CD4-positive, alpha-beta T cell treated with Interleukin-12 subunit alpha and Interleukin-12 subunit beta, for 1 hour (primary cell): ENCODE measurements at places on chromosomes 4 and X.

DNA sequence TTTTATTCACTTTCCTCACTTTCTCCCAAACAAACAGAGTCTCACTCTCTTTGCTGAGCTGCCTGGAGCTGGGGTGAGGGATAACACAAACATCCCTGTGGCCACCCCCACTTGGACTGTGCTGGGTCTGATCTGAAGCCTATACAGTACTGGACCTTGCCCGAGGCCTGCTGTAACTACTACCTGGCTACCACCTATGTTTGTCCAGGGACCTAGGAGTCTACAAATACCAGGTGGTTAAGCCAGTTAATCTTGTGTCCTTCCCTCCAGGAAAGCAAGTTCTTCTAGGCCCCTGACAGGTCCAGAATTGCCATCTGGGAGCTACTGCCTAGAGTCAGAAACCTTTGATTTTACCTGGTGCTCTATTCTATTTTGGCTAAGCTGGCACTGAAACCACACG lies 87.3 kb downstream of the RTL3 start:
- DNase-seq, result no peak

DNA sequence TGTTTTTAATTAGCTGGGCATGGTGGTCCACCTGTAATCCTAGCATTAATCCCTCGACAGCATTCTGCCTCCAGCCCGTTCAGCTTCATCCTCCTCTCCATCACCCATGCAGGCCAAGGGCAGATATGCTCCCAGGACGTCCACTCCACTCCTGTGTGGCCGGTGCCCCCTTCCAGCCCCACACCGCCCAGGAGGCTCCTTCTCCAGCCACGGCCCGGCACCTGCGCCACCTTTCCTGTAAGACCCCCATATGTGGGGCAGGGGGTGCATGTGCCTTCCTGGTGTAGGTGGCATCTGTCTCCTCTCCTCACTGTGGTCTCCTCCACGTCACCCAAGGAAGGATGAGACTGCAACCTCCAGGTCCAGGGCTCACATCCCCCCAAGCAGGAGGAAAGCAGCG lies 57.0 kb upstream of the MXD4 start:
- no peak for DNase-seq

DNA sequence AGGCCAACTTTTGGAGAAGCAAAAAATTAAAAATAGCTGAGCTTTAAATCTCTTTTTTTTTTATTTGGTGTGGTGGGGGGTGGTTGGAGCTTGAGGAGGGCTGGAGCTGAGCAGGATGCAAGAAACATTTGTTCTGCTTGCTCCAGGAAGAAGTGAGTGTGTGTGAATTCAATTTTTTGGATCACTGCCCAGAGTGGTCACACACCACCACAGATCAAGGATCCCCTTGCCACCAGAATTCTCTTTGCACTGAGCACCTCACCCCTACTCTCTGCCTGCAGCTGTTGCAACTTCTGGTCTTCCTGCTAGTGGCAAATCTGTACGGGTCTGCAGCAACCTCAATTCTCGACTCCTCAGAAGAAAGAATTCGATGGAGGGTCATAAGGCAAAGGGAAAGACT lies 19.9 kb upstream of the PLP1 start:
- DNase-seq, result no peak

GRCh38 chr4:38109896-38110295 lies 149.7 kb downstream of the PTTG2 start:
- DNase-seq, result no peak

- DNase-seq, result no peak
Observed at GRCh38 chrX:16063141-16063540, 60.2 kb upstream of the GRPR start.

DNA sequence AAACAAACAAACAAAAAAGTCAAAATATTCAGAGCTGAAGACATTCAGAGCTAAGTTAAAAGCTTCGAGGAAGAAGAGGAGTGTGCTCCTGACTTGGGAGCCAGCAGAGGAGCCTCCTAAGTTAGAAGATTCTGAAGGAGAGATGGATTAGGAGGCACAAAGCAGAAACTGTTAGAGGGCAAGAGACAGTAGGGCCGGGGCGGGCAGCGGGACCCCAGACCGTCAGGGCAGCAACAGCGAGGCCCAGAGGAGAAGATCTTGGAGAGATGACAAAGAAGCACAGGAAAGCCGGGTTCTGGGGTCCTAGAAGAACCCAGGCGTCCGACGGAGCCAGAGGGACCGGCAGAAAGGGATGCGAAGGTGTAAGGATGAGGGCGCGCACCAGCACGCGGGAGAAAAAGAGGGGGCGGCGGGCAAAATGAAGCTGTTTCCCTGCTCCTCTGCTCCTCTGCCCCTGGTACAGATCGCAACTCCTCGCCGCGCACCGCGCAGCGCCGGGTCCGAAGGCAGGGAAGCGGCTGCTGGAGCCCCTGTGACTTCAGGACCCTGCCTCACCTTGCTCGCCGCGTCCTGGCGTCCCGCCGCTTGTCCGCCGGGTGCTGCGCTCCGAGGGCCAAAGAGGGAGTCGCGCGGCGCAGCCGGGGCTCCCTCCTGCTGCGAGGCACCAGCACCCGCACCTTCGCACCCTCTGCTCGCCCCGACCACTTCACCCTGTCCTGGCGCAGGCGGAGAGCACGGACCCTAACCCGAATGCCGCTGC lies 477 bp downstream of the KLHL13 start:
- DNase-seq, result no peak

DNA sequence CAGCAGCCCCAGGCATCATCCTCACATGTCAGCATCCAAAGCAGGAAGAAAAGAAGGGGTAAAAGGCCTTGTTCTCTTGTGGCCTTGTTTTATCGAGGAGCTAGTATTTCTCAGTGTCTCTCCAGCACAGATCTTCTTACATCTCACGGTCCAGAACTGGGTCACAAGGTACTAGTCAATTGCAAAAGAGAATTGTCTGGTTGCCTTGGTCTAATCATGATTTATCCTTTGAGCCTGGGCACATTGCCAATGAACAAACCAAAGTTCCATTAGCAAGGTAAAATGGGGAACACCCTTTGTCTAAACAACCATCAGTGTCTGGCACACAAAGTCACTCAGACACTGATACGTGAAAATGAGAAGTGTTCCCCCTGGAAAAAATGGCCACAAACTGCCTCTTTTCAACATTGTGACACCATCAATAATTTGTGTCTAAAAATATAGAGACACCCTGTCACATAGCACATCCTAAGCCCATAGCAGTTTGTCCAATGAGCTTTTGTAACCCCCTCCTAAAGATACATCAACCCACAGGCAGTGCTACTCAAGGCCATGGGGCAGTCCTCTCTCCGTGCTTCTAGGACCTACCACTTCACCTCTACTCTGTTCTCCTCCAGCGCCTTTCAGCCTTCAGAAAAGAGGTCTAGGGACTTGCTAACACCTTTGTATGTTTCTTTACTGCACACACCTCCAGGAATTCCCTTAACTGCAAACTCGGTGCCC lies 534.4 kb downstream of the MID1IP1 start:
- no peak for DNase-seq

DNA sequence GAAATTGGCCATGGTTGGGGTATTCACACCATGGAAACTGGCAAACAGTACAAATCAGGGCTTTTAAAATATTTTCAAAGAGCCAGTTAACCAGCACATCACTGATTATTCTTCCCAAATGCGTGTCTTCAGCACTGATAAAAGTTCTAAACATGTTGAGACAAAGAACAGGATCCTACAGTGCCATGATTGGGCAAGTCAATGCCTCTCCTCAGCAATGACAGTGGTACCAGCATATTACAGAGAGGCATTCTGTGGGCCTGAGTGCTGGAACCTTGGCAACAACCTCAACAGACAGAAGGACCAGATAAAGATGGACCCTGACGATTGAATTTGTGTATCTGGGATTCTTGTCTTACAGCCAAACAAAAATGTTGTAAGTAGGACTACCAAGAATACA lies 108.9 kb downstream of the EFHC2 start:
- DNase-seq, result no peak

- DNase-seq, result no peak
Observed at GRCh38 chrX:13103188-13103913, 58.9 kb upstream of the FAM9C start.

DNA sequence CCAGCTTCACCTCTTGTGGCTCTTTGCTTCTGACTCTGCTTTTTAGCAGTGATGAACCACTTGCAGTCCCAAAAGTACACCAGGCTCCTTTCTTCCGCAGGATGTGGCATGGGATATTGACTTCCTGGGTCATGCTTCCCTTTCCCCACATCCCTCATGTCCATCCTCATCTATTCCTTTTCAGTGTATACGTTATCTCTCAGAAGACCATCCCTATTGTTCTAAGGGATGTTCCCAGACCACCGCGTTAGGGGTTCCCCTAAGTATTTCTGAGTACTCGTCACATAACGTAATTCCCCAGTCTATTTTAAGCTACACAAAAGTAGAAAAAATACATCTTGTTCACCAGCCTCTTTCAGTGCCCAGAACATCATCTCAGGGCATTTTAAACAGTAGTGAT lies 71.1 kb upstream of the NLGN4X start:
- DNase-seq, result no peak

DNA sequence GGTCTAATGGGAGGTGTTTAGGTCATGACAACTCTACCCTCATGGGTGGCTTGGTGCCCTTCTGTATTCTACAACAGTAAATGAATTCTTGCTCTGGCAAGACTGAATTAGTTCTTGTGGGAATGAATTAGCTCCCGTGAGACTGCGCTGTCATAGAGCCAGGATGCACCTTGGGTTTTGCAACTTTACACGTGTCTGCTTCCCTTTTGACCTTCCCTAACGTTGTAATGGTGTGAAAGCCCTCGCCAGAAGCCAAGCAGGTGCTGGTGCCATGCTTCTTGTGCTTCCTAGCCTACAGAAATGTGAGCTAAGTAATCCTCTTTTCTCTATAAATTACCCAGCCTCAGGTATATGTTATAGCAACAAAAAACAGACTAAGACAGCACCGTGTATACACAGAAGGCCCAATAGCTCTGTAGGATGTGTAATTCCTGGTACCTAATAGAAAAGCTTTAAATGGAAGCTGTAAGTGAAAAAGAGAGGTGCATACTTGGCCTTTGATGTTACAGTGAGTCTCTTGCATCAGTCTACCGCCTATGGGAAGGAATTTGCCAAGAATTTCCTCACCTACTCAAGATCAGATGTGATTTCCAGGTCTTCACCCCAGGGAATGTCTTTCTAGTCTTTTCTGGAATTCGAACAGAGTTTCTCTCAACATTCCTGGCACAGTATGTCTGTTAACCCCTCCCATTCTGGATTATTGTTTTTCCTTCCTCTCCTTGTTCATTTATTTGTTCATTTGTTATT lies 3.2 kb upstream of the ENPEP start:
- DNase-seq, result no peak

GRCh38 chr4:78297116-78297800 lies 240.1 kb downstream of the FRAS1 start:
- DNase-seq, result no peak

- DNase-seq, result no peak
Observed at GRCh38 chr4:2256781-2257191, 5.1 kb downstream of the MXD4 start.

DNA sequence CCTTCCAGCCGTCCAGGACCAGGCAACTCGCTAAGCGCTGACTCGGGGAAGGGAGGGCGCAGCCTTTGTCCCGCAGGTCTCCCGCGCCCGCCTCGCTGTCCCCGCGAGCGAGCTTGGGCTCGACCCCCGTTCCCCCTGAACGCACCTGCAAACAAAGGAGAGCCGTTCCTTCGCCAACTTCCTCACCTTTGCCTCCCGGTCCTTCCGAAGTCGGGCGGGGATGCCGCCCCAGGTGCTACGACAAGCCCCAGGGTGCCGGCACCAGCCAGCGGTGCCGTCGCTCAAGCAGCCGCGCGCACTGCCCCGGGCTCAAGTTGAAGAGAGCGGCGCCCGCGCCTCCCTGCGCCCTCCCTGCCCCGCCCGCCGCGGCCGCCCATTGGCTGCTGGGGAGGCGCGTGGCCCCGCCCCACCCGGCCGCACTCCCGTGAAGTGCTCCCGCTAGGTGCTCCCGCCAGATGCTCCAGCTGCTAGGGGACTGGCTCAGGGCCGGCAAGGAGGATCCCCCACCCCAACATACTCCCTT lies 107.1 kb downstream of the NSUN7 start:
- DNase-seq, result peak; percentile 28

DNA sequence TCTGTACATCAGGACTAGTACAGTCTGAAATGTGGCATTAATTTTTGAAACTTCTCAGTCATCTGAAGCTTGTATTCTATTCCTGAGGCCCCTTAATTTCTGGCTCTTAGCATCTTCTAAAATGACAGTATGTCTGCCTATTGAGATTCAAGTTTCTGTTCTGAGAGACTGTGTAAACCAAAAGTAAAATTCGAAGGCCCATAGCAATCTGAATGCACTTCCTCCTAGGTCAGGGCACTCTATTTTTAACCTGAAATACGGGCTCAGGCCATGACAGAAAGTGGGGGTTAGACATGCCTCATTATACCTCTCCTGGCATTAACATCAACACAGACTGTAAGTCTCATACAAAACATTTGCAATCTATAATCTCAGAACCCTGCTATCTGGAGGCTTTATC lies 584.4 kb downstream of the KLHL4 start:
- no peak for DNase-seq

GRCh38 chr4:40309250-40309774 lies 25.8 kb upstream of the CHRNA9 start:
- peak; percentile 91 for DNase-seq

- DNase-seq, result no peak
Observed at GRCh38 chr4:156924774-156925315, 46.8 kb downstream of the PDGFC start.

DNA sequence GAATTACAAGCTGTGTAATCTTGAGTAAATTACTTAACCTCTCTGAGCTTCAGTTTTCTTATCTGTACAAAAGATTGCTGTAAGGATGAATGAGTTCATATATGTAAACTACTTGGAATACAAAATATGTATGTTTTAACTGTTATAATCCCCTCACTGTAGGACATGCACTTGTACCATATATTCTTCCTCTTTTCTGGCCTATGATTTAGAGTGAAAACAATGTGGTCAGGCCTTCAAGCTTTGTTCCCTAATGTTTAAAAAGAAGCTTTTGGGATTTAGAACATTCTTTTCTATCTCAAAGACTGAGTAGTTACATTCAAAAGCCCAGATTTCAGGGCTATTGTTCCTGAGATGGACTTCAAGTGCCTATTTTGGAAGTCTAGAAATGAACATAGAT lies 26.7 kb upstream of the GPRIN3 start:
- DNase-seq, result no peak
